Activated effector memory CD4-positive, alpha-beta T cell treated with Interleukin-2 at 50 U/mL for 16 hours (primary cell): ENCODE measurements at places on chromosomes 1 and 21.

DNA sequence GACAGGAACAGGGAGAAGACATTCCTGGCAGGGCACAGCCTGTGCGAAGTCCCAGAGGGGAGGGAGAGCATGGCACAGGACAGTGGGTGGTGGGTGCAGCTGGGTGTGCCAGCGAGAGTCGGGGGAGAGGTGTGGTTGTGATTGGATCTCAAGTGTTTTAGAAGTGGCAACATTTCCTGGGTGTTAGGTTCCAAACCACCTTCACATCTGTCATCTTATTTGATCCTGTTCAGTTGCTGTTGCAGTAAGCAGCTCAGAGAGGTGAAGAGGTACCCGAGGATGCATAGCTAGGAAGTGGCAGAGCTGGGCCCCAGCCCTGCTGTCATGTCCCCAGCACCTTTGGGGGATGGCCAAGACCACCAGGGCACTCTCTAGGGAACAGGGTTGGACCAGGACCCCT lies 22.0 kb upstream of the DISP3 start:
- no peak for DNase-seq

GRCh38 chr21:45090966-45091365 lies 16.6 kb downstream of the ADARB1 start:
- DNase-seq = no peak

DNA sequence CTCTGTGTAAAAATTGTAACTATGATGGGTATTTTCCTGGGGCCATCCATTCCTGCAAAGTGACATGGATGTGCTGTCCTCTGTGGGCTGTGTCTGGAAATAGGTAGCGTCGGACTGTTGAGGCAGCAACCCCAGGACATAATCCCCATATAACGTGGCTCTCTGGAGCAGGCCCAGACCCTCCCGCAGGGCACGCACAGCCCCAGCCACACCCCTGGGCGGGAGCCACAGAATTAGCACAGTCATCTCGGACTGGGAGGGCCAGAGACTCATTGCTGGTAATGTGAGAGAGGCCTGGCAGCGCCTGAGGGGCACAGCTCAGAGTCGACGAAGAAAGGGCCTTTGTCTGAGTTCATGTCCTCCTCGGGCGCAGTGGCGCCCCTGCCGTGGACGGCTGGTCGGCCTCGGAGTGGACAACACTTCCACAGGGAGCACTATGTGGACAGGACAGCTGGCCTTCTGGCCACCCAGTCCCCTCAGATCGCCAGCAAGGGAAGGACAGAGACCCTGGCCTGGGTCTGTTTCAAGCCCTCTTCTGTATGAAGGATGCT lies 20.1 kb downstream of the SIM2 start:
- DNase-seq = no peak

GRCh38 chr1:5686195-5686594 lies 306.0 kb downstream of the NPHP4 start:
- no peak for DNase-seq

DNA sequence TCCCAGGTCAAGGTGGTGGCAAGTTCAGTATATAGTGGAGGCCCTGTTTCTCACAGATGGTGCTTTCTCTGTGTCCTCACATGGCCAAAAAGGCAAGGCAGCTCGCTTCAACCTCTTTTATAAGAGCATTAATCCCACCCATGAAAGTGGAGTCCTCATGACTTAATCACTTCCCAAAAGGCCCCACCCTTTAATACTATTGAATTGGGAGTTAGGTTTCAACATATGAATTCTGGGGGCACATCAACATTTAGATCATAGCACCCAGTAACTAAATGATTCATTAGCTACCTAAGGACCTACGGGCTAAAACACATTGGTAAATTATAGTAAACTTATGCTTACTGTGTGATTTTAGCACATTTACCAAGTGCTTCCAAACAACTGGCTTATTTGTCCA lies 317.9 kb downstream of the LTN1 start:
- DNase-seq = no peak

GRCh38 chr1:40743452-40743851 lies 40.1 kb upstream of the KCNQ4 start:
- DNase-seq = no peak

- DNase-seq = no peak
Observed at GRCh38 chr1:162635418-162635817, 3.2 kb downstream of the DDR2 start.

- DNase-seq = no peak
Observed at GRCh38 chr1:116498789-116499628, 71.8 kb downstream of the CD58 start.

DNA sequence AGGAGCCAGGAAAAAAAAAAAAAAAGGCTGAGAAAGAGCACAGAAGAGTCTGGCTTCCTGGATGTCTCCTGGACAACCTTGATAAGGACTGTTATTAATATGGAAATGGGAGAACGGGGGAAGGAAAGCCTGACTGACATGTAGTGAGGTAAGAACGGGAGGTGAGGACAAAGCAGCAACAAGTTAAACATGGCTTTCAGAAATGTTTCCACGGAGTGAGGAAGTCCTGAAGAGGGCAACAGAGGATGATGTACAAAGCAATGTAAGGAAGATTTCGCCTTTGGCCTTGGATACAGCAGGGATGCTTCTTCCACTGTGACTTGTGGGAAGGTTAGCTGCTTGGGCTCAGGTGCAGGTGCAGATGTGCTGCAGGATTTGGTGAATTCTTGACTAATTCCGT lies 11.9 kb upstream of the NIBAN1 start:
- no peak for DNase-seq

DNA sequence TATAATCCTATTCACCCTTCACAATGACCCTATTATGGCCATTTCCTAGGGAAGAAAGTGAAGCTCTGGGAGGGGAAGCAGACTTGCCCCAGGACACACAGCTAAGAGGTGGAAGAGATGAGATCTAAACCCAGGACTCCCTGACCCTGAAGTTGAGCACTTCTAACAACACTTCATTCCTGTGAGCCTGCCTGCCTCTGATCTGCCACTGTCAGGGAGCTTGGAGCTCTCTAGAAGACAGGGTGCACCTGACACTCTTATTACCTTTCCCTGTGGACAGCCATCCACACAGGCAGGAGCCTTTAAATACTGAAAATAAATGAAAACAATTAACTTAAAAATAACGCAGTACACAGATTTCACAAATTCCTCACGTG lies 599 bp downstream of the MKNK1 start:
- no peak for DNase-seq

DNA sequence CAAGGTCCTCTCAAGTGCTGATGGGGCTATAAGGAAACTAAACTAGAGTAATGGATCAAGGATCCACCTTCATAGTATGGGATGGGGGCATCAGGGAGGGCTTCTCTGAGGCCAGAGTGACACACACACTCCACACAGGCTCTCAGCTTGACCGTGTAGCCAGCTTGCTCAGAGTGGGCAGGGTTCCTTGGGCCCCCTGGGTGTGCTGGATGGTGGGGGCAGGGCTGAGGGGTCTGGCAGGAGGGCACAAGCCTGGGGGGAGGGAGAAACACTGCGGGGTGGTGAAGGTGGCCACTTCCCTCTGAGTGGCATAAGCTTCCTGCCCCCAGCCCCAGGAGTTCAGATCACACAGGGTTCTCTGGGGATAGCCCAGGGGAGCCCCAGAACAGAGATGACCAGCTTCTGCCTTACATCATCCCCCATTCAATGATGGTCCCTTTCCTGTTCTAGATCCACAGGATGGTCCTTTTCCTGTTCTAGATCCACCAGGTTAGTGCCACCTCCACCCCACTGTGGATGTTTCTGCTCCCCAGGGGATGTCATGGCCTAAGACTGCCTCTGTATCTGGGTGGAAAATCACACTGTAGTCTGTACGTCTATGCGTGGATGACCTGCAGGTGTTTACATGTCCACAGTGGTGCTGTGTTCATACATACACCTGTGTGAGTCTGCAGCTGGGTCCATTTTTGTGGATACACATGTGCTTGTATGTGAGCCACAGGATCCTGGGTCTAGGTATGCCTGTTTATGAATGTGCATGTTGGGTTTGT lies 525.0 kb downstream of the PTPRU start:
- no peak for DNase-seq

DNA sequence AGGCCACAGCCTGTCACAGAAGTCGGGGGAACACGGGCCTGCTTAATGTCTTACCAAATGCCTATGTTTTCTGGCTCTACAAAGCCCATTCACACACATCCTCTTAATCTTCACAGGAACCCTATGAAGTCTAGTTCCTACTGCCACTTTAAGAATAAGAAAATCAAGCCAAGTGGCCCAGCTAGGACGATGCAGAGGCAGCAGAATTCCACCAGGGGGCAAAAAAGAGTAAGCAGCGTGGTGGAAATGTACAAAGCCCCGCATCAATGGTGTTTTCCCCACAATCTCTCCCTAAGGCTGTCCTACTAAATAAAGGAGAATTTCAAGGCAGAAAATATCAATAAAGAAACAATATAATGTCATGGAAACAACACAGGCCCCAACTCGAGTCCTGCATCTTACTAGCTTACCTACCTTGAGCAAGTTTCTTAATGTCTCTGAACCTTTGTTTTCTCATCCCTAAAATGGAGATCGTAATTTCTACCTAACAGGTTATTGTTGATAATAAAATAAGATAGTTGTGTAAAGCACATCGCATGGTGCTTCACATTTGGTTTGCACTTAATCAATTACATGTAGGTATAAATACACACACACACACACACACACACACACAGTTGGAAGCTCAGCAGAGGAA lies 21.4 kb downstream of the SEC16B start:
- DNase-seq = no peak

- DNase-seq = no peak
Observed at GRCh38 chr1:1177452-1178206, 3.9 kb downstream of the TTLL10 start.

DNA sequence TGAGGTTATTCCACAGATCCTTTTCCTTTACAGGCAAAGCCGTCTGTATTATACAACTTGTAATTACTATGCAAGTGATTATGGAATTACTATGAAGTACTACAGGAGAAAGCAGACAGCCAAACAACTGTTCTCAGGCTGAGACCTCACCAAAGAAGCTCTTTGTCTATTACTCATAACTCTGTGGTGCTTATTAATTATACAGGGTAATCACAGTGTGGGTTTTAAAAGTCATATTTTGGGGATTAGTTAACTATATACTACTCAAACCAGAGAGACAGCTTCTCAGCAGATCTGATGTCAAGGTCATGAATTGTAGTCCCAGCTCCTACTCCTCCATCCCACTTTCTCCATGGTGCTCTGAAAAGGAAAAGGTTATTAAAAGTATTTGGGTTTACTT lies 49.6 kb downstream of the CTTNBP2NL start:
- DNase-seq = no peak

GRCh38 chr1:26122988-26123973 lies 11.7 kb downstream of the PDIK1L start:
- DNase-seq = no peak

DNA sequence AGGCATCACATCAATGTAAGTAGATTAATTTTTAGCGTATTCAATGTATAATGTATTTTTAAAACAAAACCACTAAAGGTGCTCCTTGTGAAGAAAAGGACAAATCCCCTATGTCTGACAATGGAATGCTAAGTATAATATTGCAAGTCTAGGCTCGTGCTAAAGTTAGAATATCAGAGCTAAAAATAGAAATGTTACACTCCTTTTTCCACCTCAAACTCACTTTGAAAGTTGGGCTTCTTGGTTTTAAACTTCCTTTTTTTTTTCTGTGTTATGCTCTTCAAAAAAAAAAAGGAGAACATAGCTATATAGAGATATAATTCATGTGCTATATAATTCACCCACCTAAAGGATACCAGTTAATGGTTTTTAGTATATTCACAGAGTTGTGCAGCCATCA lies 3.6 kb upstream of the SERBP1 start:
- DNase-seq = no peak

DNA sequence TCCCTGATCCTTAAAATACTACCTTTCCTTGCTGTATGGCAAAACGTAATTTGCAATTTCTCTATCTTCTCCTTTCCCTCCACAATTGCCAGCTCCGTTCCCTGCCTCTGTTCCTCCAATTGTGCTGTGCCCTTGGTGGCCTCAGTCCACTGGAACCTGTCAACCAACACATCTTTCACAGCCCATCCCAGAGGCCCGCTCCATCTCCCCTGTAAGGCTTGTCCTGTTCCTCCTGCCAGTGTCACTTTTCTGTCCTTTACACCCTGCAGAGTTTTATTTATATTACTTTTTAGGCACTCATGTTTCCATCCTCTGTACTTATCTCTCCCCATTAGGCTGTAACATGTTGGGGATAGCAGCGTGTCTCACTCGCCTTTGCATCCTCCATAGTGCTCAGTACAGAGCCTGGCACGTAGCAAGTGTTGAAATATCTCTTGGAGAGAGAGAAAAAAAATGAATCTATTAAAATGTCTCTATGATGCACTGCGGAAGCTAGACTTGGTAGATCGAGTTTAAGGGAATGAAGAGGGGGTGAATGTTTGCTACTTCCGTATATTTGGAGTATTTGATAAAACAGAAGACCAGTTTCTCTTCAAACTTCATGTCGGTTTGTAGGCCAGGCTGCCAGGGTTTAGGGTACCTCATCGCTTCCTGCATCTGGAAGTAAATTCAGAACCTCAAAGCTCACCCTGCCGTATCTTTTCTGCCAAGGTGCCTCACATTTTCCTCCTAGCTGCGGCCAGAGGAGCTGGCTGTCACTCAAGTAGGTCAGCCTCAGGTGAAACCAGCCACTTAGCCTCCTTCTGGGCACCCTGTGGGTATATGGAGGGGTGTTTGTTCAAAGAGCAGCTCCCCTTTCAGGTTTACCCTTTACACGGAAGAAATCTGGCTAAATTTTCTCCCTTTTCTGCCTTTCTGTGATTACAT lies 303.8 kb downstream of the TM2D1 start:
- no peak for DNase-seq

DNA sequence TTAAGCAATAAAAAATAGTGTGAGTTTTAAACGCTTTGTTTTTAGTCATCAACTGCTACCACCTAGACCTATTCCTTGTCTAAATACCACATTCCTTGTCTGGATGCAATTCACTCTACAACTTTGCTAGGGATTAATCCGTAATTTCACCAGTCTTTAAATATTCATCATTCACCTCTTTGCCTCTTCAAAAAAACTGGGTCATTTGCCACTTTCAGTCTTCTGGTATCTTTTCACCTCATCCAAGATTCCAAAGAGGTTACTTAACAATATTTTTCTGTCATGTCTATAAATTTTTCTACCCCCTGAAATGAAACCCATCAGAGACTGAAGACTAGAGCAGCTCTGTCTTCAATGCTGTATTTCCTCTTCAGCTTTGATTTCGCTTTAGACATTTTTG lies 9.5 kb downstream of the PALMD start:
- no peak for DNase-seq

- no peak for DNase-seq
Observed at GRCh38 chr1:151145304-151146071, 943 bp downstream of the SEMA6C start.

DNA sequence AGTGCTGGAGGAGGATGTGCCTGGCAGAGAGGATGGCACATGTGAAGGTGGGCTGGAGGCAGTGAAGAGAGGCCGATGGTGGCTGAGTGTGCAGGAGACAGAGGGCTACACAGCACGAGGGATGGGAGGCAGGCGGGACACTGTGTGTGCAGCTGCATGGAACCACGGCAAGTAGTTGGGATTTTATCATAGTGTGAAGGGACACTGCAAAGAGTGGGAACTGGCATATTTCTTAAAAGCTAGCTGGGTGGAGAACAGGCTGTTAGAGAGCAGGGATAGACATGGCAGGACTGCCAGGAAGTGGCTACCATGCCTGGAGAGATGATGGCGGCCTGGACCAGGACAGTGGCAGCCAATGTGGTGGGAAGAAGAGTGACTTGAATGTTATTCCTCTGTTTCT lies 102.4 kb upstream of the TLR5 start:
- DNase-seq = no peak
